ENCODE measurements at places on chromosomes 5 and 9.

GRCh38 chr5:5497152-5497788 is 74.8 kb downstream of the ICE1 start:
- DNase-seq, result peak; percentile 81

GRCh38 chr5:122702524-122702875 is 72.4 kb upstream of the SNX2 start:
- no peak for DNase-seq

DNA sequence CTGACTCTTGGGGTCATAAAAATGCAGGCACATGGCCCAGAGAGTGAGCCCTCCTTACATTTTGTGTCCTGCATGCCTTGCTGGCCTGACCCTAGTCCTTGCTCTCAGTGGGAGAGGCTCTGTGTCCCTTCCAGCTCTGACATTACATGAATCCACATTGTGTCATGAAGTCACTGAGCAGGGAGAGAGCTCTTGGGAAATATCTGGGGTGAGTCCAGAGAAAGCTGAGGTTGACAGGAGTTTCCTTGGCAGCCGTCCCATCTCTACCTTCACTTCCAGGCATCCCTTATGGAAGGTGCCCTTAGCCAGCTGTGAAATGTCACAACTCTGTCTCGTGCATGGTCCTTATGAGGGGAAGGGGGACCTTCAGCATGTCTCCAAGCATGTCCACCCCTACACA is 41.0 kb downstream of the FAT2 start:
- no peak for DNase-seq

DNA sequence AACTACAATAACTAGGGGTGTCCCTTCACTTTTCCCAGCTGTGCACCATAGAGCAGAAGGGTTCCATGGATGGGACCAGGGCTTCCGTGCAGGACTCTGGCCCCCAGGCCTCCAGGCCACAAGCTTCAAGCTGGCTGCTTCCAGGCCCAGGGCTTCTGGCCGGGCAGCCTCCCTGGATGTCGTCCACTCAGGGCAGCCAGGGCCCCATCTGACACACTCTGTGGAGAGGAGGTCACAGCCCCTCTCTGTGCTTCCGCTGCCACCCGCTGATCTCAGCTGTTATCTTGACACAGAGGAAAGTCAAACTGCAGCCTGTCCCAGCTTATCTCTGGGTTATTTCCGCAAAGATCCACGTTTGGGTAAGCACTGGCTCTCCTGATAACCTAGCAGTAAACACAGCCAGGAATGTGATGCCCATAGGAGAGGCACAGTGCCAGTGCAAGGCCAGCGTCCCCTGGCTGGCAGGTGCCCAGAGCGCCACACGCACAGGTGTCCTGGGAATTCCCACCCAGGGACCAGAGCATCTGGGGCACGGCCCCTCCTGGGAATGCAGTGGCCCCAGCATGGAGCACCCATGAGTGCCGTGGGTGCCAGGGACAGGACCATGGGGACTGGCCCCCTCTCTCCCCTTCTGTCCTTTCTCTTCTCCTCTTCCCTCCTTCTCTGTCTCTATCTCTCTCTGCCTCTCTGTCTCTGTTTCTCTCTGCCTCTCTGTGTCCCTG is 15.6 kb upstream of the SLC6A19 start:
- DNase-seq, result no peak

DNA sequence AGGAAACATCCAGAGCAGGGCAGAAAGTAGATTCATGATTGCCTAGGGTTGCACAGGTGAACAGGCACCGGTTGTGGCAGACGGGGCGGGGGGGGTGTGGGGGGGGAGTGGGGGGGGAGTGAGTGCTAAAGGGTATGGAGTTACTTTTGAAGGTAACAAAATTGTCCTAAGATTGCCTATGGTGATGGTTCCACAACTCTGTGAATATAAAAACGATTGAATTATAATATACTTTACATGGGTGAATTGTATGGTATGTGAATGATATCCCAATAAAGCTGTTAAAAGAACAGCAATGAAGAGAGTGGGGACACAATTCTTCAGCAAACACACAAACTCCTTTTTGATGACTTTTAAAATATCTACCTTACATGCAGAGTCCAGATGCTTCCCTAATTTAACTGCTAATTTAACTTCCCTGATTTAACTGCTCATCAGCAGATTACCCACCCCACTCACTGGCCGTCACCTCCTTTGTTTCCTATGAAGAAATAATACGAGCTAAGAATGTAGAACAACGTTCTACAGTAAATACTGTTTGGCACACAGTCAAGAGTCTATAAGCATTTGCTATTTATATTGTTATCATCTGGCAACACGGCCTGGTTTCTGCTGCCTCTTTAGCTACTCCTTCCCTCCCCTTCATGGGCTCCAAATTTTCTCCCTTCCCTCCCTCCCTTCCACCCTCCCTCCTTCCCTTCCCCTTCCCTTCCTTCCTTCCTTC is 83.5 kb downstream of the PTCH1 start:
- DNase-seq, result no peak

DNA sequence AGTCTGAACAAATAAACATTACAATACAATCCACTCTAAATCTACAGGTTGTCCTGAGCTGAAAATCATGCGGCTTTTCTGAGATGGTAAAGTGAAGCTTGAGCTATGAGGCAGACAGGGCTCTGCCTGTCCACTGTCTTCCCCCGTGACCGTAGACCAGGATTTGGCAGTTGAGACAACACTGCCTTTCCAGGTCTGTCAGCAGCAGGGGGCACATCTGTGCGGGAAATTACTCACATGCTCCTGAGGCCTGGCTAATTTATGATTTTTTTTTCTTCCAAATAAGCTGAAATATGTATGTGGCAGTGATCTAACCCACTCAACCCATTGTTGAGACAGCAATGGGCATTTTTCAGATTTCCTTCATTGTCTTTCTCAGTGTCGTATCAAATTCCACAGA is 307.9 kb downstream of the FBXL7 start:
- no peak for DNase-seq
